ENCODE measurements at places on chromosomes 2 and 18. TPM values are rescaled to one million over a fixed set of nuclear protein-coding genes. Genes with fewer than 3 reads are reported as not detected.

OXER1 gene
- not detected for total RNA-seq

EPC2 gene
- total RNA-seq: 10.8 TPM

E2F6 gene
- total RNA-seq: 9.1 TPM

MOCOS gene
- total RNA-seq: 37.0 TPM

LYPD6 gene
- total RNA-seq: 0.26 TPM

SCN2A gene
- under 0.01 TPM for total RNA-seq

POTEE gene
- total RNA-seq: not detected

PLEK gene
- total RNA-seq: under 0.01 TPM

VSNL1 gene
- total RNA-seq: 0.64 TPM

All from bronchial epithelial cell (primary cell).